ENCODE measurements at places on chromosomes 5 and 9. TPM values are rescaled to one million over a fixed set of nuclear protein-coding genes. Genes with fewer than 3 reads are reported as not detected.
A peak's percentile ranks its signal among the peaks of the same experiment; 100 is the strongest.

LPAR1 gene
- total RNA-seq: 54.4 TPM

LCN9 gene
- not detected for total RNA-seq

OR5C1 gene
- total RNA-seq: not detected

ANKRD18B gene
- not detected for total RNA-seq

GPR151 gene
- not detected for total RNA-seq

SPINK1 gene
- 0.32 TPM for total RNA-seq

PRR7 gene
- 4.7 TPM for total RNA-seq

OR1Q1 gene
- not detected for total RNA-seq

HRCT1 gene
- 0.97 TPM for total RNA-seq

DNA sequence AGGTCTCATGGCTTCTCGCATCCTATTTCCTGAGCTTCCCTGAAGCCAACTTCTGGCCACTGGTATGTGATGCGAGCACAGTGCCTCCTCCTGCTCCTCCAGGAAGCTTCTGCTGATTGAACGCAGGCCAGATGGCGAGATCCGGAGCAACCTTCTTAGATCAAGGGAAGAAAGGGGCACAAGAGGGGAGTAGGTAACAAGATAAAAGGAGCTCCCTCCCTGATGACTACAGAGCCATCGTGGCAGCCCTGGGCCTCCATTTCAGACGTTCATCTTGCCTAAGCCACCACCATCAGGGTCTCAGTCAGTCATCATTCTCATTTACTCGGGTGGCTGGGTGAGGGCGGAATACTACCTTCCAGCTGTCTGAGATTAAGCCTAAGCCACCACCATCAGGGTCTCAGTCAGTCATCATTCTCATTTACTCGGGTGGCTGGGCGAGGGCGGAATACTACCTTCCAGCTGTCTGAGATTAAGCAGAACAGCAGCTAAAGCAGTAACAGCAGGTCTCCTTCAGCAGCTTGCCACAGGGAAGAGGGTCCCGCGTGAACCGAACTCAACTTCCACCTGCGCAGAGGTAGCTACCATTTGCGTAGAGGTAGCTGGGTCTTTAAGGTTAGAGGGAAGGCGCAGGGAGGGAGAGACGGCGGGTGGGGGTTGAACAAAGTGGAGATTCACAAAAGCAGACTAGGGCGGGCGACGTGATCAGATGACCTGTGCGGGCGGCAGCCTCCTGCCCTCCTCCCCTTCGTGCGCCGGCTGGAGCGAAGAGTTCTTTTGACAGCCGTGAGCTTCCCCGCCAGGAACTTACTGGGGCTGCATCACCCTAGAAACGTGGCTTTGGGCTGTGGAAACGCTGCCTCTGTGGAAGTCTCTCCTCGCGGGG is 27.9 kb upstream of the MGAT1 start:
- DNase-seq: no peak

DNA sequence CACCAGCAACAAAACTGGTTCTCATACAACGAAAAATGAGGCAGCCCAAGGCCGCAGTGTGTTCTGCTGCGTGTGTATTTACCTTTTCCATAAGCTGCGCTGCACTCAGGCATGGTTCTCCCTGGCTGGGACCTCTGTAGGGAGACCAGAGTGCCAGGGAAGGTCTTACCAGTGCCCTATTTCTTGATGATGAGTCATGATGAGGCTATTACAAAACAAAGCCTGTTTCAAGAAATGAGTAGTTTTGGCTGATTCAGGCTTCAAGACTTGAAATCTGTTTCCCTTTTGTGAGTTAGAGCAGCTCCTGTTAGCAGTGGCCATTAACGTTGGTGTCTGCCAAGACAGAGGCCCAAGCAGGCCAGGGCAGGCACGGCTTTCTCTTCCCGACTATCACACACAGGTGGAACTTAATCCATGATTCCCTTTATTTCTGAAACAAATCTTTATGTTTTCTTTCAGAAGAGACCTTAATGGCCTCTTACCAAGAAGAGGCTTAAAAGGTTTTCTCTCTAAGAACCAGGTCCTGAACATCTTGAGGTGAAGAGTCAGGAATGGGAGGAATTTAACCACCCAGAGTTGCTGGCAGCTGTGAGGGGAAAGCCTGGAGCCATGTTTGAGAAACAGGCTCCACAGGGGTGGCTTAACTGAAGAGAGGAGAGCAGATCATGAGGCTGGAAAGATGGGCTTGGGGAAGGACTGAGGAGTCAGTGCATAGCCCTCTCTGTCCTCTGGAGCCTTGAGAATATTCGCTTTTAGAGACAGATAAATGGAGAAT is 41.4 kb upstream of the TIFAB start:
- DNase-seq: peak; percentile 44

- DNase-seq: no peak
Observed at GRCh38 chr9:104269374-104269773, 175.3 kb downstream of the SMC2 start.

DNA sequence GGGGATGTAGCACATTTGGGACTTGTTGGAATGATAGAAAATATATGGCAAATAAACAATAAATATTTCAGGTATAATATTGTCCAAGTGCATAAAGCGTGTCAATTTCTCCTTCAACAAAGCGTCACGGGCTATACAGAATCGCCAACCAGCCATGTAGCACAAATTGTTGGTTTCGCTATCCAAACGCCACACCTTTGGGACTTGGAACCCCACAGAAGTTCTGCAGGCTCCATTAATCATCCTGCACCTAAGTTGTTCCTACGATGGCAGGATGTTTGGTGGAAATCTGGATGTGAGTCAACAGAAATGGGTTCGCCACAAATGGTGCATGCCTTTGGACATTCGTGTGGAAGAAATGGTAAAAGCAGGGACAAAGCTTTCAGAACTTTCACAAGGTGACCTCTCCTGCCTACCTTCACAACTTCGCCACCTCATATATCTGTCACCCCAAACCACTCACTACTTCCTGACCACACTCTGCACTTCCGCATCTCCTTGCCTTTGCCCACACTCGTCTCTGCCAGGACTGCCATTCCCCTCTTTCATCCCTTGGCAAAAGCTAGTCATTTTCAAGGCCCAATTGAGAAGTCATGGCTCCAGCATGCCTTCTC is 95.7 kb downstream of the LHFPL2 start:
- DNase-seq: no peak

DNA sequence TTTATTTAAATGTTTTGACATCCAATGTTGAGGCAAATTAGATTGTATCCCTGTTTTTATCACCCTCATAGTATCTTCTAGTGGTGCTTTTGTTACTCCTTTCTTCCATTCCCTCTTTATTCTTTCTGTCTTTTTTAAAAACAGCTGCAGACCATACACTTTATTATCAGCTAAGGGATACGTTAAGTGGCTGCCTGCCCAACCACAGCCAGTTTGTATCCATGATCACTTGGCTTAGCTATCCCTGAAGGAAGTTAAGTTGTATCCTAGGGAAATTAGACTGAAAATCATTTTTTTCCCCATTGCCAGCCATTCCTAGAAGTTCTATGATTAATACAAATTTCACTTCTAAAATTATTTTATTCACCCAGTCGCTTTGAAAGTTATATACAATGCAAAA is 1032.7 kb downstream of the NR2F1-AS1 start:
- peak; percentile 89 for DNase-seq

GRCh38 chr5:147430628-147431027 is 79.2 kb downstream of the DPYSL3 start:
- no peak for DNase-seq

GRCh38 chr5:35777358-35778087 is 79.2 kb upstream of the IL7R start:
- peak; percentile 87 for DNase-seq

DNA sequence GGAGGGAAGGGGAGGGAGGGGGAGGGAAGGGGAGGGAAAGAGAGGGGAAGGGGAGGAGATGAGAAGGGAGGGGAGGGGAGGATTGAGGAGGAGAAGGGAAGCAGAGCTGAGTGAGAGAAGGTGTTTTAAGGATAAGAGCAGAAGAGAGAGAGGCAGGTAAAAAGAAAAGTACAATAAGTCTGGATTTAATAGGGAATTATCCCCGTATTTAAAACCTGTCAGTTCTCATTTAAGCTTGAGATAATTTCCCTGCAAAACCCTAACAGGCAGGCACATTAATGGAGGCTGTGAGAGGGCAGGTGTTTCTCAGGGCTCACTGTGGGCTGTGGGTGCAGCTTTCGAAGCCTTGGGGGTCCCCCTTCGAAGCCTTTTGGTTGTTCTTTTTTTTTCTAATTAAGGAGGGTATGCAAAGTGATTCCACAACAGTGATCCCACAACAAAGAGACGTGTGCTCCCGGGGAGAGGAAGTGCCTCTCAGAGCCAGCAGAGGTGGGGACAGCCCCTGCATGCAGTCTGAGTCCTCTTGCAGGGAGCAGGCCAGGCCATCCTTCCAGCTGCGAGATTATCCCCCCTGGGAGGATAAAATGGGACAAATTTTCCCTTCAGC is 317.9 kb upstream of the IRX1 start:
- no peak for DNase-seq

GRCh38 chr5:153136910-153137614 is 353.4 kb upstream of the GRIA1 start:
- DNase-seq: no peak

DNA sequence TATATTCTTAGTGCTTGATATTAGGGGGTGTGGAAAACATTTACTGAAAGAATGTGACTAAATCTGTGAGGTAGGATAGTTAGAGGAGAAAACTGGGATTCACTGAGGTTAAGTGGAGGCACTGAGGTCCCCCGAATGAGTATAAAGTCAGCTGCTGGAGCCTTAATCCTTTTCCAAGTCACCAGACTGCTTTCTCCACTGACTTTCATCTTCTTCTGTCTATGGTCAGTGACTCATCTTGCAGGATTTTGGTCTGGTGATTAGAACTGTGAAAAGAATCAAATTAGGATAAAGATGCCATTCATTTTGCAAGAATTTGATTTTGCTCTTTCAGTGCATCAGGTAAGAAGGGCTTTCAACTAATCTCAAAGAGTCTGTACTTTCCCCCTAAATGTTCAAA is 89.3 kb upstream of the ALDH1A1 start:
- peak; percentile 50 for DNase-seq

DNA sequence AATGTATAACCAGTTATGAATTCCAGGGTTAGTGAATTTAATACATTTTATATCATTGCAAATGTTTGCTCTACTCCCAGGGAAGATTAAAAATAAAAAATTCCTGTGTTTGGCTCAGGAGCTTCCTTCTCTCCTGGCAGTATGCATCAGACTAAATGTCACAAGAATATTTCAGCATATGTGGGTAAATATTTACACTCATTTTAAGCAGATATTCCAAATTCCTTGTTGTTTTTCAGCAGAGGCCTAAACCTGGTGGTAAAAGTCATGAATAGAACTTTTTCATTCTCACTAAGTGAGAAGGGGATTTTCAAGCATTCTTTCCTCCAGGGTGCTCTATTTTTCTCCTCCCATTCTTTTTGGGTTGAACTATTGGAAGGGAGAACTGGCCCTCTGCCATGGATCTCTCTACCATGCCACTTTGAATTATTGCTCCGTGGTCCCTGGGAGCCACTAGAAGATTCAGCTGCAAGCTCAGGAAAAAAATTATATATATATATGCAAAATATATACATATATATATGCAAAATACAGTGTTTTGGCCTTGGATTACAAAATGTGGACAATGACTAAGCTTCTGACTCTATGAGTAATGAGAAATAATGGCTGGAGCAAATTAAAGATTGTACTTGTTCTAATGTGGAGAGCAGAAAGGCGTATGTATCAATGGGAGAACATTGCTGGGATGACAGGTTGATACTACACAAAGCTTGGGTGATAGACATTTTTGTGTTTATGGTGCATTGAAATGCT is 180.6 kb upstream of the PAPPA start:
- DNase-seq: no peak

DNA sequence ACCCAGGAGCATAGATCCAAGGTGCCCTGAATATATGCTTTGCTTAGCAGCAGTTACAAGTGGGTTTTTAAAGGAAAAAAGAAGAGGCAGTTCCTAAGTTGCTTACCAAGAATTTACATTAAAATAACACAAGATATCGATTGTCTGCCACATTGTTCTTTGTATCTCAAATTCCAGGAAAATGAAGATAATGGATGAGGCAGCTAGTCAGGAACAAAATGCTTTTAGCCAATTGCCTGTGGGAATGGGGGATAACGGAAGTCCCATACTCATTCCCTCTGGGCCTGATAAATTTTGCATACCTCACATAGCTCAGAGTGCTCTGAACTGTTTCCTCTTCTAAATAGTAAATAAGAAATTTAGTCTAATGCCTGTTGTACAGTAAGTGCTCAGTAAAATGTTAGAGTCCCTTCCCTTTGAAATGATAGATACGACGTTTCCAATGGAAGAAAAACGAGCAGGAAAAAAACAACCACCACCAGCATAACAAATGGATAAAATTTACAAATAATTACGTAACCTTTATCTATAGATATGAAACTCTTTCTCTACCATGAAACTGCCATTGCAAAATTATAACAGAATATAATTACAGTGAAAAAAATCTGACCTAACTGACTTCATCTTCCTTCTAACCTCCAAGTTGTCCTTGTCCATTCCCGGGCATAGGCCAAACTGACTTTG is 35.5 kb upstream of the TENT2 start:
- DNase-seq: no peak

- no peak for DNase-seq
Observed at GRCh38 chr9:135609366-135609955, 29.9 kb downstream of the GLT6D1 start.

GRCh38 chr5:133196441-133197085 is 144.8 kb downstream of the HSPA4 start:
- DNase-seq: no peak

GRCh38 chr5:8845296-8845695 is 700.6 kb downstream of the SEMA5A start:
- DNase-seq: no peak

GRCh38 chr9:136648751-136649150 is 14.0 kb upstream of the EGFL7 start:
- no peak for DNase-seq
